SJCRH30 (cell line): ENCODE measurements at places on chromosomes 13 and 19.

GRCh38 chr13:106568299-106569003, 514 bp upstream of the ARGLU1 start:
- no peak for DNase-seq

GRCh38 chr19:46624958-46625661, at the start of gene PTGIR:
PTGIR (minus strand) TSS chr19:46625089; CDS start chr19:46624225, 864 bp downstream.
- DNase-seq: peak; percentile 41

GRCh38 chr13:76980075-76980718, 11.7 kb upstream of the CLN5 start:
- DNase-seq: peak; percentile 55

DNA sequence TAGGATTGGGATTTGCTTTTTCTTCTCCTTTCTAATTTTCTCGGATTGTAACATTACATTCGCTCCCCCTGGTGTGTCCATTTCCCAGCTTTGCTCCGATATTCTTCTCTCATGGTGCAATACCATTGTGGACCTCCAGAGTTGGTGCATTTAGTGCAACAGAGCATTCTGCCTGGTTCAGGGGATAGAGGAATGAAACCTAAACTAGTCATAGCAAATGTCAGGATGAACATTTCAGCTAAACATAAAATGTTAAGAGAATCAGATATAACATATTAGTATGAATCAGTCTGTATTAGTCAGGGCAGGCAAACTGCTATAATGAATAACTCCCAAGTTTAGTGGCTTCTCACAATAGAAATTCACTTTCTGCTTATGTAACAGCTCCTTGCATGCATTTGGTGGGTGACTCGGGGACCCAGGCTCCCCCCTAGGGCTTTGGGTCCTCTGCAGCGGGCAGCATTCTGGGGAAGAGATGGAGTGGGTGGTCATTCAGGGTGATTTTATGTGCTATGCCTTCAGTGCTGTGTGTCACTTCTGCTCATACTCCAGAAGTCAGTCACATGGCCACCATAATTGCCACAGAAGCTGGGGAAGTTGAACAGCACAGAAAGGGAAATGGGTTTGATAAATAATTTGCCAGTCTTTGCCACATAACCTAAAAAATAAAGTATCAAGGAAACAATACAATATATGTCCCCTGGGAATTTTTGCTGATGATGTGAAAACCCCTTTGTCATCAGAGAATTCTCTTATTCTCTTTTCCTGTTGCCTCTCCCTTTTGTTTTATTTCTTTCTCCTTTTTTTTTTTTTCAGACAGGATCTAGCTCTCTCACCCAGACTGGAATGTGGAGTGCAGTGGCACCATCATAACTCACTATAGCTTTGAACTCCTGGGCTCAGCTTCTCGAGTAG, 111.0 kb downstream of the HSPH1 start:
- peak; percentile 27 for DNase-seq

DNA sequence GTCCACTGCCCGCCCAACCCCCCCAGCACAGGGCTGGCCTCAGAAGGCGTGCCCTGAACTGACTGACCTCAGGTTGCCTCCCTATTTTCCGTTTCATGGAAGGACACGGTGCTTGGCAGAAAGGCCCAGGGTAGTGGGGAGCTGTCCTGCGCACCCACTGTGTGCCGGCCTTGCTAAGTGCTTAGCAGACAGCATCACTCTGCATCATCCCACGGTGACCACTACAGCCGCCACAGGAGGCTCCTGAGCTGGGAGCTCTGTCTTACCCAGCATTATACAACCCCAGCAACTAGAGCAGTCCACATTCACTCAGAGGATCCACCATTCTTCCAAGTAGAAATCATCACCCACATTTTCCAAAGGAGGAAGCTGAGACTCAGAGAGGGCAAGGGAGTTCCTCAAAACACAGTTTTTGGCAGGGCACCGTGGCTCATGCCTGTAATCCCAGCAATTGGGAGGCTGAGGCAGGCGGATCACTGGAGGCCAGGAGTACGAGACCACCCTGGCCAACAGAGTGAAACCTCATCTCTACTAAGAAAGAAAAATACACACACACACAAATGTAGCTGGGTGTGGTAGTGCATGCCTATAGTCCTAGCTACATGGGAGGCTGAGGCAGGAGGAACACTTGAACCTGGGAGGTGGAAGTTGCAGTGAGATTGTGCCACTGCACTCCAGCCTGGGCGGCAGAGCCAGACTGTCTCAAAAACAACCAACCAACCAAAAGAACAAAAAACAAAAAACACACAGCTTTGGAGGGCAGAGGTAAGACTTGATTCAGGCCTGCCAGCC, 1.6 kb downstream of the SBK2 start:
- DNase-seq: no peak

- no peak for DNase-seq
These were observed 1.8 kb downstream of the SLITRK1 start for GRCh38 chr13:83880275-83881139.
